ENCODE measurements at places on chromosomes 16 and 17.

DNA sequence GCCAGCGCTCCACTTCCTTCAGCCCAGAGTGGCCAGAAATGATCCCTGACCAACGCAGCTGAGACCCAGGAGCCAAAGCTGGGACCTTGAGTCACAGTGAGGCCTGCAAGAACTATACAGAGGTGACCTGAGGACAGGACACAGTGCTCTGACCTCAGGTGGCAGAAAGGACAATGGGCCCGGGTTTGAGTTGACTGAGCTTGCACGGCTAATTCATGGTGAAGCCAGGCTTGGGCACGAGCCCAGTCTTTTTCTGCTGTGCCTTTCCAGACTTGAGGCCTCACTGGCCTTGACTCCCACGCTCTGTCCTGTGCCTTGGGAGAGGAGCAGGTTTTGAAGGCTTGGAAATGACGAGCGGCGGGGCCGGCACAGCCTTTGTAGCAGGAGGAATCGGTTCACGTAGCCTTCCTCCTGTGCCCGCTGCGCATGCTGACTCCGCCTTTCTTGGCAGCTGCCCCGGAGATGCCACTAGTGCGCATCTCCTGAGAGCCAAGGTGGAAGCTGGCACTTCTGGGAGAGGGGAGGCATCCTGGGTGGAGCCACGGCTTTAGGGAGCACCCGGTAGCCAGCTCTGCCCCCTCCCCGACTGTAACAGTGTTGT, 34.9 kb downstream of the NDEL1 start:
- no peak for DNase-seq

DNA sequence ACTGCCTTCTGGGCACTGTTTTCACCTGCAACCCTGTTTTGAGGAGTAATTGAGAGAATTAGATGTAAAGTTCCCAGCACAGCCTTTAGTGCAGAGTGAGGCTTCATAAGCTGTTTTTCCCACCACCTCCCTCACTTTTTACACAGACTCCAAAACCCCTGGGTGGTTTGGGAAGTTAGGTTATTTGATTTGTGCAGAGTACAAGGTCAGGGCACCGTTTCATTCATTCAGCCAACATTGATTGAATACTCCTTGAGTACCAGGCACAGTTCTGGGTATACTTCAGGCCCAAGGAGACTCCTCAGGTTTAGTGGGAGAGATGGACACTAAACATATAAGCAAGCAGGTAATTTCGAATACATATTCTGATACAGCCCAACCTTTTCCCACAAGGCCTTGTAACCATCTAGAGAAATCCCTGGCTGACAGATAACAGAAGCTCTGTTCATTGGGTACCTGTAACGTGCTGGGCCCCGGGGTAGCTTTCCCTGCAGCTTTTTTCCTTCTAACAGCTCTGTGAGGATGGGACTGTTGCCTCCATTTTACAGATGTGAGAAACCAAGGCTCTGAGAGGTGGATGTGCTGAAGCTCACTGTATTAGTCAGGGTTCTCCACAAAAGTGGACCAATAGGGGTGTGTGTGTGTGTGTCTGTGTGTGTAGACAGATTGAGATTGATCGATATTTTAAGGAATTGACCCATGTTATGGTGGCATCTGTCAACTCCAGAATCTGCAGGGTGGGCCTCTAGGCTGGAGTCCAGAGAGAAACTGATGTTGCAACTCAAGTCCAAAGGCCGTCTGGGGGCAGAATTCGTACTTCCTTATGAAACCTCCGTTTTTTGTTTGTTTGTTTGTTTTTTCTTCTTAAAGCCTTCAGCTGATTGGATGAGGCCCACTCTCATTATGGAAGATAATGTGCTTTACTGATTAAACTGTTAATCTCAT, 234.7 kb downstream of the SNX29 start:
- no peak for DNase-seq

DNA sequence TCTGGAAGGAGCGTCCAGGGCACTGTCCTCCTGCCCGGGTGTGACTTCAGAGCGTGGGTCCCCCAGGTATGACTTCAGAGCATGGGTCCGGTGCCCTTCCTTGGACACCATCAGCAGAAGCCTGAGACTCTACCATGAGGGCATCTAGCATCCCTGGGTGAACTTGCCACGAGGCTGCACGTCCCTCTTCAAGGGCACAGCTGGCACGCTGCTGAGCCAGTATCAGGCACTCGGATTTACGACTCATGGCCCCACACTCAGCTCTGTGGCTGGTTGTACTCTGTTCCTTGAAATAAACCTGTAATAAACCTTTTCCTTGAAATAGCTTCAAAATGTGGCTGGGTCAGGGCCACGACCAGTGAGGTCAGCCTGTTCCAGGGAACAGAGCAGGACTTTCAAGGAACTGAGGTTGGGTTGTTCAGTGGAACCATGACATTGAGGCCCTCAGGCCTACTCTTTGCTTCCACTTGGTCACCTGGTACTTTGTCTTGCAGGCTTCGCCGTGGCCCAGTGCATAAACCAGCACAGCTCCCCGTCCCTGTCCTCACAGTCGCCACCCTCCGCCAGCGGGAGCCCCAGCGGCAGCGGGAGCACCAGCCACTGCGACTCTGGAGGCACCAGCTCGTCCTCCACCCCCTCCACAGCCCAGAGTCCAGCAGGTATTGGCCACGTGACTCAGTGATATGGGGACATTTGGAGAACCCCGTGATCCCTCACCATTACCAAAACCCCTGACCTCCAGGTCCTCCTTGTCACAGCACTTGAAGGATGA, 89.9 kb downstream of the SOCS1 start:
- DNase-seq, result no peak

GRCh38 chr17:13024526-13025257, 6.9 kb upstream of the ELAC2 start:
- peak; percentile 75 for DNase-seq

DNA sequence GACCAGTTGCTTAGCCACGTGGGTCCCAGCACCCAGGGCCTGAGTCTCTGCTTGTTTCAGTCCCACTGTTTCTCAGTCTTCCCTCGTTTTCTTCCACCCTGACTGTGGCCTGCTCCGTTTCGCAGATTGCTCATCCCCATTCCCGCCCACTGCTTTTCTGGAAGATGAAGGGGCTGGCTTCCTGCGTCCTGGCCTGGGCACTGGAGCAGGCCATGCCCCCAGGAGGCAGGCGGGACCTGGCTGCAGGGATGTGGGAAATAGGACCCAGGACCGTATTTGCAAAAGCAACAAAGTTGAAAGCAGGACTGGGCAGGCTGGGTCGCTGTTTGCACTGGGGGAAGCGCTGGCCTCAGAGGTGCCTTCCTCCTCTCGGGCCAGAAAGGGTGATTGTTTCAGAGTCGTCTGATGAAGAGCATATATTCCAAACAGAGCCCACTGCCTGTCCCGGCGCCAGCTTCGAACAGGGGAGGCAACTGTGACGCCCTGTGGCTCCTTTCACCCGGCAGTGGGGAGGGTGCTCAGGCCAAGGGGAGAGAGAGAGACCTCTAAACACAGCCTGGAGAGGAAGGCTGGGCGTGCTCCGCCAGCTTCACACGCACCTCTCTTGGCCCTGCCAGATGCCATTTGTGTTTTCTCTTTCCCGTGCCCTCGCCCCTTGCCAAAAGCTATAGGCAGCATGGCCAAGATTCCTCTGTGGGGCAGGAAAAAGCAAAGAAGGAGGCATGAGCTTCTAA, 108.6 kb downstream of the CMIP start:
- DNase-seq, result no peak
